ENCODE measurements at places on chromosomes 4 and X.
A peak's percentile ranks its signal among the peaks of the same experiment; 100 is the strongest.

DNA sequence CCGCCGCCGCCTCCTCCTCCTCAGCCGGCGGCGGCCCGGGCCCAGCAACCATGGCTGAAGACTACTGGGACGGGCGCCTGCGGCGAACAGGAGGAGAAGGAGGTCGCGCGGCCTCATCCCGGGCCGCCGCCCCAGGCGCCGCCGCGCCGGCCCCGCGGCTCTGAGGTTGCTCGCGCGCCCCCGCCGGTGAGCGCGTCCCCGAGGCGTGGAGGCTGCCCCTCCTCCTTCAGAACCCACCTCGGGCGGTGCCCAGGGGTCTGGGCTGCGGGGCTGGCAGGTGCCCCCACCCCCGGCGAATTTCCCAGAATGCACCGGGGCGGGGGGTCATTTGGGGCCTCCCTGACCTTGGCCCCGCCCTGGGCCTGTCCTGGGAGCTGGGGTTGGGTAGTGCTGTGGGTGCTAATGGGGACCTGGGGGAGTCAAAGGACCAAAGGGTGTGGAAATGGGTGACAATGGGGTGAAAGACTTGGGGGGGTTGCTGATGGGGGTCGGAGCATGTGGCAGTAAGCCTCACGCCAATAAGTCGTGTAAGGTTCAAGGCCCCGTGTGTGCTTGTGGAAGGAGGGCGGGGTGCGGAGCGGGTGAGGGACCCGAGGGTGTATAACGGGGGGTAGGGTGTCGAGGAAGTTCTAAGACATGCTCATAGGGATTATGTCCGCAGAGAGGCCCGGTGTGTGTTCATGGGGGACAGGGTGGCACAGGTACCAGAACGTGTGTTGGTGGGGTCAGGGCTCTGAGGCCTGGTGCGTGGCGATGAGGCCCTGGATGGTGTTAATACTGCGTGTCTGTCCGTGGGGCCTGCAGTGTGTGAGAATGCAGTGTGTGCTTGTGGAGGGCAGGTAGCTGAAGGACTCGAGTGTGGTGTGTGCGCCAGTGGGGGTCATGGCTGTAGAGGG lies 687 bp downstream of the CDK16 start:
- DNase-seq = peak; percentile 35
- peaks cover 26% of the 10 kb centered on the region for H3K4me1 ChIP-seq
- peaks cover 36% of the 10 kb centered on the region for H3K36me3 ChIP-seq
- peak overlapping the region; percentile 93 for H3K4me3 ChIP-seq
- peak overlapping the region; percentile 92 for H3K27ac ChIP-seq
- H3K27me3 ChIP-seq = no peaks in the 10 kb centered on the region

DNA sequence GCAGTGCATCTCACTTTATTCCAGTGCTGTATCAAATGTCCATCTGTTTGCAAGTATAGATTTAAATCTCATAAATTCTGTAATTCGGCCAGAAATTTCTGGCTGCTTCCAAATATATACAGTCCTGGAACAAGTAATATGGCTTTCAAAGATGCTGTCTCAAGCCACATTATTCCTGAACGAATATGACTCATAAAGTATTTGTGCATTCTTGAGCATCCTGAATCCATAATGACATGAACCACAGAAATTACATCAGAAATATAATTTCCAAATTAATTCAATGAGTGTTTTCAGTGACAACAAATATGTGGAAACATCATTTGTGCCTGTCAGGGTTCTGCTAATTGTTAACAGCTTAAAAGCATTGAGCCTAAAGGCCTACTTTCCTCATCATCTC lies 140.9 kb upstream of the HPGD start:
- no peak overlapping the region for H3K27ac ChIP-seq
- no peak overlapping the region for H3K4me3 ChIP-seq
- no peaks in the 10 kb centered on the region for H3K4me1 ChIP-seq
- H3K27me3 ChIP-seq = no peaks in the 10 kb centered on the region
- H3K36me3 ChIP-seq = no peaks in the 10 kb centered on the region

- DNase-seq = no peak
- H3K36me3 ChIP-seq = no peaks in the 10 kb centered on the region
- no peaks in the 10 kb centered on the region for H3K27me3 ChIP-seq
- H3K4me1 ChIP-seq = no peaks in the 10 kb centered on the region
- H3K4me3 ChIP-seq = no peak overlapping the region
Observed at GRCh38 chr4:95742179-95742578, 97.7 kb upstream of the PDHA2 start.

- H3K27me3 ChIP-seq = no peaks in the 10 kb centered on the region
- H3K4me3 ChIP-seq = no peak overlapping the region
- no peaks in the 10 kb centered on the region for H3K4me1 ChIP-seq
- no peak for DNase-seq
- H3K27ac ChIP-seq = no peak overlapping the region
- no peaks in the 10 kb centered on the region for H3K36me3 ChIP-seq
Observed at GRCh38 chr4:63218856-63219255, 1190.4 kb downstream of the TECRL start.

DNA sequence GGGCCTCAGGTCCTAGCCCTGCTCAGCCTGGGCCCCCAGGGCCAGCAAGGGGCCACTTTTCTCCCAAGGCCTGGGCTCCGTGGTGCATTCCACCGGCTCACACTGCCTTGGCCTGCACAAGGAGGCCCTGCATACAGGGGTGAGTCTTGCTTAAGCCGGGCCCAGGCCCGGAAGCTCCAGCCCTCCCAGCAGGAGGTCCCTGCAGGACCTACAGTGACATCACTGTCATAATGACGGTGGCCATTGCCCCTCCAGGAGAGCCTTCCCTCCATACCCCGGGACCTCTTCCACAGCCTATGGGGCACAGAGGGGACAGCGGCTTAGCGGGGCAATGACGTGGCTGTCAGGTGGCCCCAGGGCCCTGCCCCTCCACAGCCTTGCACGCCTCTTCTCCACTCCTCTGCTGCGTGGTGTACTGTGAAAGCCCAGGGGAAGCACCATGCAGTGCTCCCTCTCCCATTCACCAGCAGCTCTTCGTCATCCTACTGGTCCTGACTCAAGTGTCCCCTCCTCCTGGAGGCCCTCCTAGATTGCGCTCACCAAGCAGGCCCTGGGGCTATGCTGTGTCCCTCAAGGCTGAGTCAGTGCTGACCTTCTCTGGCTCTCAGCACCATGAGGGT lies 32.3 kb upstream of the AFAP1 start:
- H3K27me3 ChIP-seq = no peaks in the 10 kb centered on the region
- peak overlapping the region; percentile 98 for H3K27ac ChIP-seq
- no peak for DNase-seq
- H3K36me3 ChIP-seq = peaks cover 16% of the 10 kb centered on the region
- peak overlapping the region; percentile 96 for H3K4me3 ChIP-seq

GRCh38 chr4:175090116-175090515 lies 172.0 kb downstream of the ADAM29 start:
- H3K27ac ChIP-seq = no peak overlapping the region
- no peak overlapping the region for H3K4me3 ChIP-seq
- no peaks in the 10 kb centered on the region for H3K27me3 ChIP-seq
- DNase-seq = no peak

DNA sequence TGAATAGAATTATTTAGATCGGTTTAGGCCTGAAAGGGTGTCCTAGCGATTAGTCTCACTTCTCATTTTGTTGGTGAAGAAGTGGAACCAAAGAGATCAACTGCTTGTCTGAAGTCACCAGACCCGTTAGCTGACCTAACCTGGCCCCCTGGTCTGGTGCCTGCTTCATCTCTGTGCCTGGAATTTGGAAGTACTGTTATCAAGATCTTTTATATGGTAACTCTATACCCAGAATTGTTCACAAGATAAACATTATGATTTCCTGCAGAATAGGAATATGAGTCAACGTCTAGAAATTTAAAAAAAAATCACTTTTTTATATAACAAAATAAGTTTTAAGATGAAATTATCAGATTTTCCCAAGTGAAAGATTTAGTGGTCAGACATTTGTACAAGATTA lies 37.2 kb downstream of the LRP2BP start:
- no peaks in the 10 kb centered on the region for H3K27me3 ChIP-seq
- no peak overlapping the region for H3K27ac ChIP-seq
- DNase-seq = no peak
- no peak overlapping the region for H3K4me3 ChIP-seq
- H3K4me1 ChIP-seq = peaks cover 7% of the 10 kb centered on the region

DNA sequence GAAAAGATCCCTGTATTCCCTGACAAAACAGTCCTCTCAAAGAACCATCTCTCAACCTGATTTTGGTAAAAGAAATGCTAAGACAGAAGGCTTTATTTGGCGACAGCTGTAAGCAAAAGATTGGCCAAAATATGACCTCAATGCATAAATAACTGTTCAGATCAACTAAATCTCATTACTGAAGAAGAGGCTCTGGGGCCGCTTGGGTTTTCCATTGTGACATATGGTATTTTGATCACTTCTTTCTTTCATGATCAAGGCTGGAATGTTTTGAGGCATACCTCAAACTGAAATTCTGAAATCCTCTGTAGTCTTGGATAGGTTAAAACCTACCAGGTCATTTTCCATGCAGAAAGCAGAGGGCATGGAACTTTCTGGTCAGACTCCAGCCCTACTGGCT lies 106.3 kb downstream of the C4orf51 start:
- H3K36me3 ChIP-seq = peaks cover 47% of the 10 kb centered on the region
- no peaks in the 10 kb centered on the region for H3K27me3 ChIP-seq
- H3K4me3 ChIP-seq = no peak overlapping the region
- peaks cover 10% of the 10 kb centered on the region for H3K4me1 ChIP-seq
- no peak overlapping the region for H3K27ac ChIP-seq

- no peak for DNase-seq
- H3K27ac ChIP-seq = no peak overlapping the region
- peaks cover 6% of the 10 kb centered on the region for H3K27me3 ChIP-seq
- H3K4me3 ChIP-seq = no peak overlapping the region
- peaks cover 30% of the 10 kb centered on the region for H3K4me1 ChIP-seq
Observed at GRCh38 chr4:56182356-56182755, 204.9 kb downstream of the AASDH start.

- H3K27ac ChIP-seq = no peak overlapping the region
- H3K36me3 ChIP-seq = no peaks in the 10 kb centered on the region
- no peak for DNase-seq
- no peak overlapping the region for H3K4me3 ChIP-seq
- no peaks in the 10 kb centered on the region for H3K4me1 ChIP-seq
- H3K27me3 ChIP-seq = no peaks in the 10 kb centered on the region
Observed at GRCh38 chr4:93469560-93469959, 359.0 kb upstream of the ATOH1 start.

- no peak for DNase-seq
- no peaks in the 10 kb centered on the region for H3K36me3 ChIP-seq
- H3K4me1 ChIP-seq = no peaks in the 10 kb centered on the region
- H3K27me3 ChIP-seq = no peaks in the 10 kb centered on the region
Observed at GRCh38 chr4:176406297-176406696, 86.5 kb downstream of the SPCS3 start.

DNA sequence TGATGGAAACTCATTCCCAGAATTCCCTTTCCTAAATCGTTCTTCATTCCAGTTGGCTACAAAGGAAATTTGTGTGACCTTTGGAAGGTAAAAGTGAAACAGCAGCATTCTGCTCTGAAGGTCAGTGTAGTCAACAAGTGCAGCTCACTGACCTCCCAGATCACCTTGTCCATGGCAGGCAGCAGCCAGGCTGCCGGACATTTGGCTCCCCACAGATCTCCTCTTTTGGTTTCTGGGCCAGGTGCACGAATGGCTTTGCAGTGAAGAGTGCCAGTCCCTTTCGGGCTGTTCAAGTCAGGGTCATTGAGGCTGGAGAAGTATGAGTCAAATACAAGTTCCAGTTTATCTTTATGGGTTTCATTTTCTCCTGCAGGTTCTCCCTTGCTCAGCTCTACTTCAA lies 14.3 kb downstream of the GPRIN3 start:
- peak overlapping the region; percentile 96 for H3K27ac ChIP-seq
- H3K36me3 ChIP-seq = peaks cover 62% of the 10 kb centered on the region
- no peaks in the 10 kb centered on the region for H3K27me3 ChIP-seq
- peak overlapping the region; percentile 74 for H3K4me3 ChIP-seq
- DNase-seq = no peak

DNA sequence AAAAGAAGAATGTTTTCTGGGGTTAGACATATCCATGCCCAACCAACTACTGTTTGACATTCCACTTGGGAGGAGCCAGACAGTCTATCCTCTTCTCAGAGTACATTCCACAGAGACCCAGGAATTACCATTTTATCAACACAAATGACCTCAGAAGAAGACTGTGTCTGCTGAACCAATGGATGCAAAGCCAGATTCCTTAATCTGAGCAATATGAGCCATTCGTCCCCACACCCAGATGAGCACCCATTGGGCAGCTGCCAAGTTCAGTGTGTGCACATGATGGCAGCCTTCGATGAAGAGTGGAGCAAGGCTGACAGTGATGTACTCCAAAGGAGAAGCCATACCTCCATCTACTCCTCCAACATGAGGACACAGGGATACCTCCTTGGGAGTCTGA lies 111.3 kb downstream of the ZNF674 start:
- no peak overlapping the region for H3K4me3 ChIP-seq
- DNase-seq = no peak
- H3K4me1 ChIP-seq = no peaks in the 10 kb centered on the region
- no peaks in the 10 kb centered on the region for H3K27me3 ChIP-seq

DNA sequence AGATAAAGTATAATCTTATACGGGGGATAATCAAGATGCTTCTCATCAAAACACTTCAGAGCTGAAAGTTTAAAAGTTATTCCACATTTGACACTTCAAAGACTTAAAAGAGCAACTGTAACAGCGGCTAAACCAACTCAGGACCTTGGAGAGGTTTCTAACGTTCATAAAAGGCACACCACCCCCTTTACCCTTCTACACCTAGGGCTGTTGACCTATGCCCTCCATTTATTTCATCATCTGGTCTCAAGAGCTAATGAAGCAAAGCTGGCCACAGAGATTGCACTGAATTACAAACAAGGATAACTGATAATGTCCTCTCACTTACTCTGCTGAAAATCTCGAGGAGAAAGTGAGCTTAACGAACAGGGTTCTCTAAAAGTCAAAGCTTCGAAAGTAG lies 1.1 kb upstream of the RPS6KA6 start:
- peak overlapping the region; percentile 13 for H3K4me3 ChIP-seq
- no peak overlapping the region for H3K27ac ChIP-seq
- no peaks in the 10 kb centered on the region for H3K36me3 ChIP-seq
- no peak for DNase-seq
- H3K4me1 ChIP-seq = no peaks in the 10 kb centered on the region

GRCh38 chrX:133918361-133918771 lies 67.0 kb downstream of the GPC3 start:
- no peak overlapping the region for H3K4me3 ChIP-seq
- H3K27me3 ChIP-seq = no peaks in the 10 kb centered on the region
- H3K27ac ChIP-seq = peak overlapping the region; percentile 62
- H3K4me1 ChIP-seq = peaks cover 14% of the 10 kb centered on the region
- no peaks in the 10 kb centered on the region for H3K36me3 ChIP-seq

GRCh38 chr4:156422576-156422975 lies 468.9 kb upstream of the CTSO start:
- no peak overlapping the region for H3K27ac ChIP-seq
- H3K4me3 ChIP-seq = no peak overlapping the region
- H3K4me1 ChIP-seq = no peaks in the 10 kb centered on the region
- no peaks in the 10 kb centered on the region for H3K27me3 ChIP-seq
- no peak for DNase-seq

DNA sequence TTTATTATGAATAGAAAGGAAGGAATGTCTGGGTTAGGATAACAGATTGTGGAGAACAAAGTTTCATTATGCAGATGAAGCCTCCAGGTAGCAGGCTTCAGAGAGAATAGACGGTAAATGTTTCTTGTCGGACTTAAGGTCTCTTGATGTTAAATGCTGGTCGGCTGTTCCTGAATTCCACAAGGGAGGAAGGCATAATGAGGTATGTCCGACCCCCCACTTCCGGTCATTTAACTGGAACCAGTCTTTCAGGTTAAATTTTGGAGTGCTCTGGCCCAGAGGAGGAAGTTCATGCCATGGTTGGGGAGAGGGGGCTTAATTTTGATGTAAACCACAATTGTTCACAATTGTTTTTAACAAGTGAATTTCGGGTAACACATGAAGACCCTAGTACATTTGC lies 158.1 kb upstream of the VCX3A start:
- H3K36me3 ChIP-seq = no peaks in the 10 kb centered on the region
- H3K27me3 ChIP-seq = no peaks in the 10 kb centered on the region
- H3K4me1 ChIP-seq = no peaks in the 10 kb centered on the region
- H3K4me3 ChIP-seq = no peak overlapping the region
- H3K27ac ChIP-seq = no peak overlapping the region

All from T-helper 2 cell treated with Interferon-gamma antibody and Interleukin-4, amounts not matched to agents 5 μg/mL and 100 μg/mL, for 36 hours (primary cell).